ENCODE measurements at places on chromosomes 7 and 10.

DNA sequence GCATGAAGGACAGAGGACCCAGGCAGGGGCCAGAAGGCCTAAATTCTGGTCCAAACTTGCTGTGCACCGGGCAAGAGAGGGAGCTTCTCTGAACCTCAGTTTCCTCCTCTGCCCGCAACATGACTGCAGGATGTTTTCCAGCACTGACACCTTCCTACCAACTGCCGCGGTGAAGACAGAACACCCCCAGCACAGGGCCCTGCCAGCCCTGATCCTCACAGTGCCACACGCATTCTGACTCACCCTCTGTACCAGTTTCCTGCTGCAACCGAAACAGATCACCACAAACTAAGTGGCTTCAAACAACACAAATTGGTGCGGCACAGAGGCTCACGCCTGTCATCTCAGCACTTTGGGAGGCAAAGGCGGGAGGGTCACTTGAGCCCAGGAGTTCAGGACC is 18.1 kb downstream of the MAD1L1 start:
- DNase-seq, result peak; percentile 22

GRCh38 chr7:27113991-27114769 is 11.7 kb upstream of the HOXA2 start:
- DNase-seq, result no peak

DNA sequence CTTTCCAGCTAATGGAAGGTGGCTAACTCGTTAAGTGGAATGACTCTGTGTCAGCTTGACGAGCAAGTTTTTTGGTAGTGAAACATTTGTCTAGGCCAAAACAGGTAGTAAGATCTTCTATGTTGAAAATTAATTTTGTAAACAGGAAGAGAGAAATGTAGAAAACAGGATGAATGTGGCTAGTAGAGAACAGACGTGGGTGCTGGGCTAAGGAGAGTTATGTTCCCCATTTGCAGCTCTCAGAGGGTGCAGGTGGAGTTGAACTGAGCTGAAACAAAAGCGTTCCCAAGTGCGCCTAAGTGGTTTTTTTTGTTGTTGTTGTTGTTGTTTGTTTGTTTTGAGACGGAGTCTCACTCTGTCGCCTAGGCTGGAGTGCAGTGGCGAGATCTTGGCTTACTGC is 59.5 kb upstream of the SRPK2 start:
- peak; percentile 19 for DNase-seq

DNA sequence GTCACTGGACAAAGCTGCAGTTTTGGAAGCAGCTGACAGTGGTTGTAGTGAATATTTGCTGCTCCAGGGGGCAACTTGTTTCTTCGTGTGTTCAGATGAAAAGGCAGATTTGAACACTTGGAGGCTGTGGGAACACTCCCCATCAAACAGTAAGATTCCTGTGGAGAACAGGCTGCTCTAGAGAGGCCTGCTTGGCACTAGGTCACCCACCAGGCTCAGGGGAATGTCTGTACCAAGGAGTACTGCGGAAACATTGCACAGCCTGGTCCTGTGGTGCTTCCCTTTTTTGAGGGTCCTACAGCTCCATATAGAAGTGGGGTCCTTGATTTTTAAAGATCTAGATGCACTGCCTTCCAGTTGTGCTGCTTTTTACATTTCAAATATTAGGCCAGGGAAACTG is 97.5 kb downstream of the CXCL12 start:
- DNase-seq, result no peak

DNA sequence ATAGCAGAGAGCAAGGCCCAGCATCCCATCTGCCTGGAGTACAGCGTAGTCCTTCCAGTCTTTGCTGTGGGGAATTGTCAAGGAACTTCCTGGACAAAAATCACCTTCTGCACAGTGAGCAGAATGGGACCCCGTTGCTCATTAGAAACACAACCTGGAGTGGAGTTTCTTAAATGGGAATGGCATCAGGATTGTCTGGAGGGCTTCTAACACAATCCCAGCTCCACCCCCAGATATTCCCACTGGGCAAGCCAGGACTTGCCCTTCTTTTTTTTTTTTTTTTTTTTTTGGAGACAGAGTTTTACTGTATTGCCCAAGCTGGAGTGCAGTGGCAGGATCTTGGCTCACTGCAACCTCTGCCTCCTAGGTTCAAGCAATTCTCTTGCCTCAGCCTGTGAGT is 356.4 kb downstream of the GALNT17 start:
- no peak for DNase-seq

GRCh38 chr10:10256860-10257259 is 760.8 kb upstream of the CELF2 start:
- no peak for DNase-seq

DNA sequence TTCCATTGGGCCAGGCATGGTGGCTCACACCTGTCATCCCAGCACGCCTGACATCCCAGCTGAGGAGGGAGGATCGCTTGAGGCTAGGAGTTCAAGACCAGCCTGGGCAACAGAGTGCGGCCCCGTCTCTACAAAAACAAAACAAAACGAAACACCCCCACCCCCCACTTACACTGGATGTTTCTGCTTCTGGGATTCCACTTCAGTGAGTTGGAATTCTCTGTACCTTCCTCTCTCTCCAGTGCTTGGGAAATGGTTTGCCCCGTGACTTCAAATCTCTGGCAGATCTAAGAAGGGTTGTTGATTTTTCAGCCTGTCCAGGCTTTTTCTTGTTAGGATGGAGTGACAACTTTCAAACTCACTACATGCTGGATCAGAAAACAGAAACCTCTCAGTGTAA is 106.9 kb downstream of the ANLN start:
- DNase-seq, result no peak

- no peak for DNase-seq
Measured at GRCh38 chr10:86362586-86363183, 3.9 kb downstream of the GRID1 start.

DNA sequence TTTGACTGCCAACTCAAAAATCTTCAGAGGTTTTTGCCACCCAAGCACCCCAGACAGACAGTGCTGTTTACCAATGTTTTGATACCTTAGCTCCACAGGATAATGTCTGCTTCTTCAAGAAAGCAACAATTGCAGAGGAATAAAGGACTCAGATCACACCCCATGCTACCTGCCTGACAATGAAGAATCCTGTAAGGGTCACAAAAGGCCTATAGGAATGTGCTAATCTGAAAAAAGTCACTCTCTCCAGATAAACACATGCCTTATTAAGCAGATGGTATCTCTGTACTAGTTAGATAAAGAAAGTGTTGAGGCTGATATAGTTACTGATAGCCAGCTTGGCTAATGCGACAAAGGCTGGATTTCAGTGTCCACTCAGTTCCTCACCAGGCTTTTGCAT is 1076.7 kb upstream of the SORCS1 start:
- DNase-seq, result no peak

- DNase-seq, result no peak
Measured at GRCh38 chr7:129643550-129644170, 32.1 kb downstream of the NRF1 start.

GRCh38 chr7:30354791-30355190 is 70.4 kb downstream of the ZNRF2 start:
- no peak for DNase-seq

- no peak for DNase-seq
Measured at GRCh38 chr7:13848681-13849131, 140.8 kb downstream of the ETV1 start.

- no peak for DNase-seq
Measured at GRCh38 chr10:34565934-34566333, 249.2 kb downstream of the PARD3 start.

DNA sequence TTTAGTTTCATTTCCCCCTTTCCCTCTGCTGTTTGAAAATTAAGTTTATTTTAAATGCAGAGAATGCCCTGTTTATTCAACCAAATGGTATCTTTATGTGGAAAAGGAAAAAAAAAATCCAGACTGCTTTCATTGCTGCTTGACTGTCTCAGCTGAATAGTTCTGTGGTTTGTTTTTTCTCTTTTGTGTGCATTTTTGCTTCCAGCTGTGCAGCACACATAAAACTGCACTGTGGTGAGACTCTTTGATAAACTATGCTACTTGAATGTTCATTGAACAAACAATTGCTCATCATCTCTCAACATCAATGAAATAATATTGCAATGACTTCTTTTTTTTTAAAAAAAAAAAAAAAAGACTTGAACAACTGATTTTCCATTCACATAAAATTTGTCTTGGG is 78.6 kb upstream of the GLI3 start:
- no peak for DNase-seq

DNA sequence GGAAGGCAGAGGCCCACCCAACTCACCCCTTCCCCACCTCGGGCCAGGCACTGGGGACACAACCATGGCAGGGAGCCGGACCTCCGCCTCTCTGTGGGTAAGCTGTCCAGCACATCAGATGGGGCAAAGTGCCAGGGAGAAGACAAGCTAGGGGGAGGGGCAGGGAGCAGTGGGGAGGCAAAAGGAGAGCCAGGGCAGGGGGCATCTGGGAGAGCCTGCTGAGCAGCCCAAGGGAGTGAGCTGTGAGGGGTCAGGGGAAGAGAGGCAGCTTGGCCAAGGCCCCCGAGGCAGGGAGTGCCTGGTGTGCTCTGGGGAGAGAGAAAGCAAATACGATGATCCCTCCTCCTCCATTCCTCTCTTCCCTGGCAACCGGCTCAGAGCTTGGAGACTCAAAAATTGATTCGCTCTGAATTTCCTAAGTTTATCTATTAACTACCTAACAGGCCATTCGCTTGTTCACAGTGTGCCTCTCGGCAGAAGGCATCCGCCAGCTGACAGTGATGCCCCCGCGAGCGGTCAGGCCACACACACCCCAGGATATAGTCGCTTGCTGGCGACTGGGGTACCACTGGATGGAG is 4.5 kb downstream of the CAMK2B start:
- no peak for DNase-seq

DNA sequence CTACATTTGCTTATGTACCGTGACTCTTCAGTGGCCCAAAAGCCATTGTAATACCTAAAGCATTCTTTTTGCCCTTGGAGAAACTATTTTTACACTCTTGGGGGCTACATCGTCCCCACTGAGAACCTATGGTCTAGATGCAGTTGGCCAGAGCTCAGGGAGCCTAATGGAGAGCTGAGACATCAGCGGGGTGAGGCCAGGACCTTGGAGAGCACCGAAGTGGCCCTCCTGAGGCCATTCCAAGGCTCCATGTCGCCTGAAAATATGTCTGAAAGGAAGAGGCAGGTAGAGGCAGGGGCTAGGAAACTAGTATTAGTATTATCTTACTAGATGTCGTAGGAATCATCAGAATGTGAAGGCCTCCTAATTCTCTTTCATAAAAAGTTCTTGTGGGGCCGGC is 4.9 kb downstream of the PKD2L1 start:
- DNase-seq, result no peak

GRCh38 chr10:59971915-59972314 is 65.6 kb upstream of the CCDC6 start:
- DNase-seq, result no peak

DNA sequence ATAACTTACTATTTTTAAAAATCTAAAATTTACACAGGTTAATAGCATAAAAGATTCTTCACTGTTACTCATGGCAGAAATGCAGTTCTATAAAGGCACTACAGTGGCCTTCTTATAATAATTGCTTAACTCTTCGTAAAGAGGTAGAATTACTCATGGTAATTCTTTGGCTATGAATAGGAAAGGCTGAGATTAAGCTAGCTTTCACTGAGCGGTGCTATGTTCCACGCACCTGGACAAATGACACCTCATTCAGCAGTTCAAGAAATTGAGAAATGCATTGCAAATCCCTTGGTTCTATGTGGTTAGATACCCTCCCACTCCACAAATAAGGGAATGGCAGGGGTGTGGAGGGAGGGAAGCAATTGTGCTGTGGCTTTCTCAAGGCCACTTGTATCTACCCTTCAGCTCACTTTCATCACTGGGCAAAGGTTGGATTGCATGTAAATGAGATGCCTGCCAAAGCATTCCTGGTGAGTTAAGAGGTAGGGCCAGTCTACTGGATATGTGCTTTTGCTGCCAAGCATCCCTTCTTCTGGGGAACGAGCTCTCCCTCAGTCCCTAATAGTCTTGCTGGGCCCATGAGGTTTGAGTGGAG is 210.9 kb downstream of the TEX36 start:
- DNase-seq, result no peak

GRCh38 chr7:158695726-158696452 is 8.7 kb downstream of the NCAPG2 start:
- peak; percentile 68 for DNase-seq

DNA sequence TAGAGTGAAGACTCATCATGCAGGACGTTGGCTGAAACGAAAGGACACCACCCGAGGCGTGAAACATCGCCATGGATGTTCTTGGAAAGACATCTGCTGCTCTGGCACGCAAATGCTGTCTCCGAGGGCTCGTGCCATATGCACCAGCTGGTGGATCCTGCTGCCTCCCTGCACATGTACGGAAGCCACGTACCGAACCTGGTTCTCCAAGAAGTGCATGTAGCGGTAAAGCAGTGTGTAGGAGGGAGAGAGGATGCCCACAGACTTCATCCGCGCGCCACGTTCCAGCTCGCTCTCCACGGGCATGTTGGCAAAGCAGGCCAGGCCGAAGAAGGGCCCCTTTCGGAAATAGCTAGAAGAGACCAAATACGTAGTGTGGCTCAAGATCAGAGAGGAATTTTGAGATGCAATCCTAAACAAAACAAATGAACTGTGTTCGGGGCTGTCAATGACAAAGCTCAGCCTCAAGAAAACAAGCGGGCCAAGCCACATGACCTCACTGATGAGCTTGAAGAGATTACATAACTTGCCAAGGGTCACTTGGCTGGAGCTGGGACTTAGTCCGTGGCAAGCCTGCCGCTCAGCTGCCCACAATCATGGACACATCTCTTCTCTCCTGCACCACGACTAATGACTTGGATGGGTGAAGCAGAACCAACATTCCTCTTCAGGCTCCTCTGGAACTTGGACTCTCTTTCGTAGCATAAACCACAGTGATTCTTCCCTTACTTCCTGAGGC is 16.5 kb downstream of the DENND11 start:
- DNase-seq, result no peak

- no peak for DNase-seq
Measured at GRCh38 chr7:35019801-35020200, 17.5 kb downstream of the DPY19L1 start.

DNA sequence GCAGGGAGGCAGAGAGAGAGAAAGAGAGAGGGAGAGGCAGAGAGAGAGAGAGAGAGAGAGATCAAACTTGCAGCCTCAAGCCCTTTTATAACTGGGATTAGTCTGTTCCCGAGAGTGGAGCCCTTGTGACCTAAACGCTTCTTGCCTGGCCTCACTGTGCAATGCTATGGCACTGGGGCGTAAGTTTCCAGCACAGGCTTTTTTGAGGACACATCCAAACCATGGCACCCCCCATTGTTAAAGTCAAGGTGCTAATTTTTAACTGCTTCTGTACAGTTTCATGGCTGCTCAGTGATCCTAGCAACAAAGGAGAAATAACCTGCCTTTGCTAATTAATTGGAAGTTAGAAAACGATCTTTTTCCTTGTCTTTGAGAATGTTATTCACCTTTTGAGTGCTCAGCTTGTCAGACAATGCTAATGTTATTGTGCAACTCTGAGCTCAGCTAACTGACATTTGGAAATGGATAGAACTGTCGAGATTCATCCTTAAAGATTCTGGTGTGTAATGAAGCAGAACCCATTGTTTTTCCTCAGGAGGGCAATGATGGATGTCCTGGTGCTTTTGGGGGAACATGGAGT is 268.4 kb downstream of the GLRX3 start:
- no peak for DNase-seq
